T-cell (primary cell): ENCODE measurements at places on chromosomes 13 and 19. TPM values are rescaled to one million over a fixed set of nuclear protein-coding genes. Genes with fewer than 3 reads are reported as not detected.

Gene KCNC3
- total RNA-seq: 0.75 TPM

Gene ACP7
- 0.19 TPM for total RNA-seq

Gene CATSPERD
- total RNA-seq: not detected

Gene FGF21
- total RNA-seq: not detected

Gene GNG8
- 3.6 TPM for total RNA-seq

Gene KCNN4
- total RNA-seq: 21.9 TPM

Gene PGLYRP2
- 0.89 TPM for total RNA-seq

Gene STOML3
- not detected for total RNA-seq

DNA sequence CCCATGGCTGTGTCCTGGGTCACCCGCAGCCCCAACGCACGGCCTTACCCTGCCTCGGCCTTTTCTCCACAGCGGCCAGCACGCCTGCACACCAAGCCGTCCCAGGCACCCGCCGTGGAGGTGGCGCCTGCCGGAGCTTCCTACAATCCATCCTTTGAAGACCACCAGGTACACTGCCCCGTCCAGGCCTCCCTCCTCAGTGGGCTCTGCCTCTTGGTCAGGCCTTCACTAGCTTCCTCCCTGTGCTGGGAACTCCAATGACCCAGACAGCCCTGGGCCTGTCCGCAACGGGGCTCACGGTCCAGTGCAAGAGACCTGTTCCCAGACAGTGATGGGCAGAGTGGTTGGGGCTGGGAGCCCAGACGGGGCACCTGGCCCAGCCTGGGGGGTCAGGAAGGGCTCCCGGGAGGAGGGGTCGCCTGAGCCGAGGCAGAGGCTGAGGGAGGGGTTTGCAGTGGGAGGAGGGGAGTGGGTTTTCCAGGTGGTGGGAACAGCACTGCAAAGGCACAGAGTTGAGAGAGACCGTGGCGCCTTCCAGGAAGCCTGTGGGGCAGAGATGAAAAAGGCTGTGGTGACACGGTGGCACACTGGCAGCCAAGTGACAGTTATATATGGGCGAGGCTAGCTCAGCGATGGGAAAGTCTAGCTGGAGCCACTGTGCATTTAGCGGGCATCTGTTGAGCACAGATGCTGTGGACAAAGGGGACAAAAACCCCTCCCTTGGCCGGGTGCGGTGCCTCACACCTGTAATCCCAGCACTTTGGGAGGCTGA, 7.3 kb downstream of the NOP53 start:
- no peak for DNase-seq

GRCh38 chr19:58557221-58558065, 968 bp downstream of the UBE2M start:
- no peak for DNase-seq

GRCh38 chr19:34363094-34363493, 1.9 kb upstream of the GPI start:
- DNase-seq: no peak

GRCh38 chr13:110575322-110576069, 14.0 kb upstream of the RAB20 start:
- no peak for DNase-seq

- no peak for DNase-seq
Measured at GRCh38 chr19:43812259-43812658, 10.0 kb upstream of the LYPD5 start.

DNA sequence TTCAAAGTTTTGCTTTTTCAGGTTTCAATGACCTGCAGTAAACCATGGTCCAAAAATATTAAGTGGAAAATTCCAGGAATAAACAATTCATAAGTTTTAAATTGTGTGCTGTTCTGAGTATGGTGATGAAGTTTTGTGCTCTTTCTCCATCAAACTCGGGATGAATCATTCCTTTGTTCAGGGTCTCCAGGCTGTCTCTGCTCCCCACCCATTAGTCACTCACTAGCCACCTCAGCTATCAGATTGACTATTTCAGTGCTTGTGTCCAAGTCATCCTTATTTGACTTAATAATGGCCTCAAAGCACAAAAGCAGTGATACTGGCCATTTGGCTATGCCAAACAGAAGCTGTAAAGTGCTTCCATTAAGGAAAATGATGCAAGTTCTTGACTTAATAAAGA, 1140.4 kb downstream of the EFNB2 start:
- no peak for DNase-seq

- no peak for DNase-seq
Measured at GRCh38 chr19:16205205-16206045, 7.7 kb downstream of the AP1M1 start.

- DNase-seq: no peak
Measured at GRCh38 chr19:45613926-45614725, 12.1 kb upstream of the GPR4 start.

DNA sequence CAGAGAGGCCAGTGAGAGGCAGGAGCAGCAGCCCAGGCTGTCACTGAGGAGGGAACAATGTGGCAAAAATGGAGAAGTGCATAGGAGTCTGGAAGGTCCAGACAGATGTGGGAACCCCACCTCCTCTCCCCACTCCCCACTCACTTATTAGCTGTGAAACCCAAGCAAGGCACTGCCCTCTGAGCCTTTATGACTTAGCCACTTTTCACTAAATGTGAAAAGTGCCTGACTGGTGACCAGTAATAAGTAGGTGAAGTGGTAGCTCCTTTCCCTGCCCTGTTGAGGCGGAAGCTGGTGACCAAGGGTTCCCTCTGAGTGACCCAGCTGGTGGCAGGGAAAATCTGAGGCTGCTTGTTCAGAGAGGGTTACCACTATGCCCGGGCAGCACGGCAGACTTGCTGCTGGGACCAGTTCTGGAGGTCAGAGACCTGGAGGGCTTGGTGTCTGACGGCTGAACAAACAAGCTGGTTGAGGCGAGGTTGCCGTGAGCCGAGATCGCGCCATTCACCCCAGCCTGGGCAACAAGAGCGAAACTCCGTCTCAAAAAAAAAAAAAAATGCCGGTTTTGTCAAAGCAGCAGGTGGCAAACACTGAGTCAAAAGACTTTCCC, 80.0 kb downstream of the ZNF429 start:
- DNase-seq: no peak
